ENCODE measurements at places on chromosomes 1 and 21.

GRCh38 chr1:86062453-86062852 lies 94.1 kb downstream of the COL24A1 start:
- H3K4me1 ChIP-seq, result peaks cover 2% of the 10 kb centered on the region
- H3K36me3 ChIP-seq, result no peaks in the 10 kb centered on the region
- H3K27me3 ChIP-seq, result no peaks in the 10 kb centered on the region

DNA sequence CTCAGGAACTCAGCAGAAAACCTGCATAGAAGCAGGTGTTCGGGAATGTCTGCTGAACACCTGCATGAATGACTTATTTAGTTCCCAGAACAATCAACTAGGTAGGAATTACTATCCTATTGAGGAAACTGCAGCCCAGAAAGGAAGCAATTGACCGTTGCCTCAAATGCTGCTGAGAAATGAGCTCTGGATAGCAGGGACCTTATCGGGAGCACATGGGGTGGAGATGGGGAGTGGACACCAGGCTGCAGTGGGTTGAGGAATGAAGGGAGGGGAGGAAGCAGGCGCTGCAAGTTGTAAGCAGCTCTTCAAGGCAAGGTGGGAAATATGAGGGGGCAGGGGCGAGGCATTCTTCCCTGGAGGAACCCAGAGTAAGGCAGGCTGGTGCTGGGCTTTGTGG lies 10.8 kb upstream of the CDCP2 start:
- no peaks in the 10 kb centered on the region for H3K4me1 ChIP-seq
- H3K36me3 ChIP-seq, result no peaks in the 10 kb centered on the region
- H3K27ac ChIP-seq, result no peak overlapping the region
- H3K27me3 ChIP-seq, result no peaks in the 10 kb centered on the region
- DNase-seq, result no peak
- H3K4me3 ChIP-seq, result no peak overlapping the region

DNA sequence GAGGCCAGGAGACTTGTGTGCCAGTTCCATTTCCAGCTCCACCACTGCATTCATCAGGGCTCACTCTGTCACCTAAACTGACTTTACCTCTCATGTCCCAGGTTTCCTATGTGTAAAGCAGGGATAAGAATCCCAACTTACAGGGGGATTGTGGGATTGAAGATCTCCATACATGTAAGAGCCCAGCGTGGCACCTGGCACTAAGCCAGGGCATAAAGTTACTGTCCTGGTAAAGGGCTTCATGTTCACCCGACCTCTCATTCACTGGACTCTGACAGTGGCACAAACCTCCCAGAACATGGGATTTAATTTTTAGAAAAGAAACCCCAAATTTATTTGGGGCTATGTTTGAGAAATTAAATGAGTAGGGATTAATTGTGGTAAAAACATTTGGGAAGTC lies 8.9 kb upstream of the IGFN1 start:
- no peak for DNase-seq
- no peaks in the 10 kb centered on the region for H3K36me3 ChIP-seq
- H3K27me3 ChIP-seq, result no peaks in the 10 kb centered on the region
- H3K4me1 ChIP-seq, result no peaks in the 10 kb centered on the region
- no peak overlapping the region for H3K27ac ChIP-seq

DNA sequence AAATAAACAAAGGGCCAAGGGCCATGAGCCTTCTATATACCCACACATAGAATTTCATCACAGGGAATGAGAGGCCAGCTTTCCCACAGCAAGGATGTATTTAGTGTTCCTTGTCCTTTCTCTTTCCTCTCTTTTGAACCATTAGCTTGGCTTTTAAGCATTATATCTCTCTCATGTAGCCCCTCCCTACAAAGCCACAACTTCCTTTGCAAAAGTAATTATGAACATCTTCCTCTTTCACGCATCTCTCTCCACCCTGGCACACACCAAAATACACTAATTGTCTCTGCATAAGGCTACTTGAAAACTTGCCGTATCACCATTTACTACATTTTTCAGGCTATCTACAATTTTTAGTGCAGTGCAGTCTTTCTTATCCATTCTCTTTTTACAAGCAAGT lies 1.9 kb upstream of the AK5 start:
- H3K4me3 ChIP-seq, result no peak overlapping the region
- no peaks in the 10 kb centered on the region for H3K36me3 ChIP-seq
- peak; percentile 15 for DNase-seq
- H3K27me3 ChIP-seq, result peaks cover 96% of the 10 kb centered on the region

DNA sequence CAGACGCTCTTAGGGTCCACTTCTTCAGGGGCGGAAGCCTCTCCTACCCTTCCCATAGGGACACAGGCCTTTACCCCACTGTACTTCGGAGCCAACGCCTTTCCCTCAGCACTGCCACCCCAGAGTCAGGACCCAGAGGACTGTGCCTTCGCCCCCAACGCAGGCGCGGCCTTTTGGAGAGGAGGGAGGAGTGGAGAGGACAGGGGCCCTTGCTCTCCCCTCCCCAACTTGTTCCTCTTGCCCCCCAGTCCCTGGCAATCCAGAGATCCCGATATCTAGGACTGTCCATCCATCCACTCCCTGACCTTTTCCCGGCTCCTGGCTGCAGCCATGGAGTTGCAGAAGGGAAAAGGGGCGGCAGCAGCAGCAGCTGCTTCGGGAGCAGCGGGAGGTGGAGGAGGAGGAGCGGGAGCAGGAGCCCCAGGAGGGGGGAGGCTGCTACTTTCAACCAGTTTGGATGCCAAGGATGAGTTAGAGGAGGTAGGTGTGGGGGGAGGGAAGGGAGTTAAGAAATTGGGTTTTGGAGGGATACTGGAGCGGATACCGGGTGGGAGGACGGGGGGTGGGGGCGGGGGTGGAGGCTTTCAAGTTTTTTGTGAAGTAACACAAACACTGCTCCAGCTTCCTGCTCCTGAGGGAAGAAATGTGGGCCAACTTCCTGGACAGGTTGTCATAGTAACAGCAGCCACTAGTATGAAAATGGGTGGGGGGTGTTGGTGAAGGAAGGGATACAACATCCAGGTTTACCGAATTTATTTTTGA lies 636 bp downstream of the INTS3 start:
- peak; percentile 9 for DNase-seq
- no peaks in the 10 kb centered on the region for H3K27me3 ChIP-seq
- H3K27ac ChIP-seq, result peak overlapping the region; percentile 94

- no peaks in the 10 kb centered on the region for H3K27me3 ChIP-seq
- H3K4me1 ChIP-seq, result no peaks in the 10 kb centered on the region
- no peak for DNase-seq
These were observed 52.6 kb downstream of the RPS6KC1 start for GRCh38 chr1:213103377-213104306.

DNA sequence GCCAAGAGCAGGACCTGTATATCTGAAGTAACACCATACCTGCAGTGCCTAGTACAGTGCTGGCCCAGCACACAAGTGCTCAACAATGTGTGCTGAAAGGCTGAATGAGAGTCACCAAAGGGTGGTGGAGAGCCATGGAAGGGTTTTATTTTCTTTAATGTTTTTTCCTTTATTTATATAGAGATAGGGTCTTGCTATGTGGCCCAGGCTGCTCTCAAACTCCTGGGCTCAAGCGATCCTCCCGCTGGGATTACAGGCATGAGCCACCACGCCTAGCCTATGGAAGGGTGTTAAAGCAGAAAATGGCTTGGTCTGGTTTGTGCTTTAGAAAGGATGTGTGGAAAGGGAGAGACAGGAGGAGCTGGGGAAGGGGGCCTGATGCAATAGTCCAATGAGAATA lies 13.3 kb upstream of the TTC39A start:
- H3K36me3 ChIP-seq, result no peaks in the 10 kb centered on the region
- H3K4me1 ChIP-seq, result no peaks in the 10 kb centered on the region
- no peak overlapping the region for H3K4me3 ChIP-seq
- H3K27me3 ChIP-seq, result peaks cover 42% of the 10 kb centered on the region

DNA sequence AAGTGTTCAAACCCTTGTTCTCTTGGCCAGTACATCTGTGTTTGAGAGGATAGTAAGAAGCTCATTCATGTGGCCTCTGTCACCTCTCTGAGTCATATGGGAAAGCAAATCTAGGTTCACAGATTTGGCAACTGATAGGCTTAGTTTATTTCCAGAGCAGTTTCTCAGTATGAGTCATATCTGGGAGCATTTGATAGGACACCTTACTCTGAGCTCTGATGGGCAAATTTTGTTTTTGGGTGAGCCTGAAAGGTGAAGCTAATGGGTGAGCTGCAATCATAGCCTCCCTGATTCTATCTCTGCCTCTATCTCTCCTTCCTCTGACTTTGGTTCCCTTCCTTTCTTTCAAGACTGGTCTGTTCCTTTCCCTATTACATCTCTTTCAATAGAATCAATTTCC lies 134.4 kb downstream of the S1PR1 start:
- H3K4me3 ChIP-seq, result no peak overlapping the region
- no peak for DNase-seq
- no peaks in the 10 kb centered on the region for H3K36me3 ChIP-seq
- H3K4me1 ChIP-seq, result no peaks in the 10 kb centered on the region
- no peaks in the 10 kb centered on the region for H3K27me3 ChIP-seq

GRCh38 chr1:151885479-151885878 lies 23.8 kb downstream of the THEM4 start:
- H3K27me3 ChIP-seq, result no peaks in the 10 kb centered on the region
- H3K4me1 ChIP-seq, result no peaks in the 10 kb centered on the region
- no peak for DNase-seq
- H3K36me3 ChIP-seq, result peaks cover 8% of the 10 kb centered on the region
- H3K4me3 ChIP-seq, result no peak overlapping the region

GRCh38 chr1:234541286-234541975 lies 62.5 kb upstream of the TARBP1 start:
- H3K36me3 ChIP-seq, result no peaks in the 10 kb centered on the region
- no peak overlapping the region for H3K27ac ChIP-seq
- H3K27me3 ChIP-seq, result no peaks in the 10 kb centered on the region
- H3K4me1 ChIP-seq, result peaks cover 6% of the 10 kb centered on the region

GRCh38 chr21:36738489-36739126 lies 39.7 kb downstream of the SIM2 start:
- DNase-seq, result no peak
- H3K27me3 ChIP-seq, result peaks cover 11% of the 10 kb centered on the region
- no peaks in the 10 kb centered on the region for H3K4me1 ChIP-seq
- no peaks in the 10 kb centered on the region for H3K36me3 ChIP-seq
- no peak overlapping the region for H3K4me3 ChIP-seq

- H3K36me3 ChIP-seq, result peaks cover 75% of the 10 kb centered on the region
- H3K4me1 ChIP-seq, result no peaks in the 10 kb centered on the region
- peak; percentile 13 for DNase-seq
- no peak overlapping the region for H3K4me3 ChIP-seq
- H3K27ac ChIP-seq, result no peak overlapping the region
- no peaks in the 10 kb centered on the region for H3K27me3 ChIP-seq
These were observed 9.8 kb downstream of the THAP3 start for GRCh38 chr1:6634371-6635052.

DNA sequence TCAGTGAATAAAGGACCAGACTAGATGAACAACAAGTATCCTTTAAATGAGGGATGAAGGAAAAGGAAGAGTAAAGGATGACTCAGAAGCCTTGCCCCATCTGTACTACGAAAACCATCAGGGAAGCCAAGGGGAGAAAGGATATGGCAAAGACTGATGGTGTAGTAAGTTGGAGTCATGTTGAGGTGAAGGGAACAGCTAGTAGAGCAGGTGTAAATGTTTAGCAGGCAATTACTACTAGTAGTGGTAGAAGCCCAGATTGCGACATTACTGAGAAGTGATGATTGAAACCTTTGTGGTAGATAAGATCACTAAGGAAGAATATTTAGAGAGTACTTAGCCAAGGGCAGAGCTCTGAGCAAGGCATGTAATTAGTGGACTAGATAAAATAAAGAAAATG lies 84.0 kb downstream of the PHTF1 start:
- no peak overlapping the region for H3K27ac ChIP-seq
- H3K27me3 ChIP-seq, result no peaks in the 10 kb centered on the region
- peak; percentile 8 for DNase-seq
- peaks cover 14% of the 10 kb centered on the region for H3K4me1 ChIP-seq
- H3K36me3 ChIP-seq, result no peaks in the 10 kb centered on the region

DNA sequence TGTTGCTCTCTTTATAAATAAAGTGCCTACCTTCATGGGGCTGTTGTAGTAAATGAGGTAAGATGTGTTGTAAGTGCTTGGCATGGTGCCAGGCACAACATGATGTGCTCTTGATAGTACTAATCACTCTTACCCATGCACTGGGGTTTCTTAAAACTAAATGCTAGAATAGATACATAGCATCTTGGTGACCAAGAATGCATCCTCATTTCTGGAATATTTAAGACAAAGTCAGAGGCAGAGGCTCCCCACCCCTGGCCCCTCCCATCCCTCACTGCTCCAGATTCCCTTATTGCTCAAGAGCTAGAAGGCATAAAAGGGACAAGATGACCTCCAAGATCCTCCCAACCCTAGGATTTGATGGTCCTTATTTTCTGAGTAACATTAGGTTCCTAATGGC lies 61.3 kb downstream of the GLUL start:
- no peak for DNase-seq
- H3K36me3 ChIP-seq, result no peaks in the 10 kb centered on the region
- H3K4me3 ChIP-seq, result no peak overlapping the region
- H3K4me1 ChIP-seq, result no peaks in the 10 kb centered on the region

DNA sequence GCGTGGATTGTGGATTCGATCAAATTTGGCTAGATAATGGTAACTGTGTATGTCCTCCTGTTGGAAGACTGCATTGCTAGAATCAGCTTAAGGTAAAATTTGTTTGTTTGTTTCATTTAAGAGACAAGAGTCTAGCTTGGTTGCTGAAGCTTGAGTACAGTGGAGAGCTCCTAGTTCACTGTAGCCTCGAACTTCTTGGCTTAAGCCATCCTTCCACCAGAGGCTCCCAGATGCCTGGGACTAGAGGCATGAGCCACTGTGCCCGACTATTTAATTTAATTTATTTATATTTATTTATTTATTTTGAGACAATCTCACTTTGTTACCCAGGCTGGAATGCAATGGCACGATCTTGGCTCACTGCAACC lies 1.5 kb downstream of the PHACTR4 start:
- no peak overlapping the region for H3K4me3 ChIP-seq
- H3K36me3 ChIP-seq, result no peaks in the 10 kb centered on the region
- no peak for DNase-seq
- H3K27ac ChIP-seq, result no peak overlapping the region
- peaks cover 17% of the 10 kb centered on the region for H3K4me1 ChIP-seq

GRCh38 chr1:230759369-230760065 lies 12.3 kb downstream of the CAPN9 start:
- DNase-seq, result no peak
- no peak overlapping the region for H3K4me3 ChIP-seq
- H3K27me3 ChIP-seq, result no peaks in the 10 kb centered on the region
- H3K4me1 ChIP-seq, result no peaks in the 10 kb centered on the region

DNA sequence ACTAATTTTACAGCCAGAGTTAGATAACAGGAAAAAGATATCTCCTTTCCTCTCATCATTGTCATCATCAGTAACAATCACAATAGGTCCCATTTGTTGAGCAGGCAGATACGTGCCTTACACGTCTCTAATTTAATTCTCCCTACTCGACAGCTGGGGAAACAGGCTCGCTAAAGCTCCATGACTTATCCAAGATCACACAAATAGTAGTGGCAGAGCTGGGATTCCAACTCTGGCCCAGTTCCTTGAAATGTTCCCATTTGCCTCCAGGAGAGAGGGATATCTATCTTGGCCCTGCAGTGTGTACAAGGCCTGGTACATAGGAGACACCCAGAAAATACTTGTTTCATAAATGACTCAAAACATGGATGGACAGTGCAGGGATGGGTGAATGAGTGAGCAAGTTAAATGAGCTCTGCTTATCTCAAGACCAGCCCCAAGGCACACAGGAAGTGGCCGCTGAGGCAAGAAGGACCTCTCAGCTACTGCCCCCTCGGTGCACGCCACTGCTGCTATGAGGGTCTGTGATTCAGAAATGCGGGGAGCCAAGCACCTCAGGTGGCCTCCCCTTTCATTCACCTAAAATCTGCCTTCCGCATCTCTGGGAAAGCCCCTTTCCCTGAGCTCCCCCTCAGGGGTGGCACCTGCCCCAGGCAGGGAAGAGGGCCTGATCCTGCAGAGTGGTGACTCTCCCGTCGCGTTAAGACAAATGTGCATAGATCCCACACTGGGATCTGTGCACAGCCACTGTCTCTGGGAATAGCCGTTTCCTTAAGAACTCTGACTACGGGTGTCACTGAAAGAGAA lies 3.6 kb downstream of the KCNN3 start:
- no peak for DNase-seq
- no peaks in the 10 kb centered on the region for H3K36me3 ChIP-seq
- no peak overlapping the region for H3K4me3 ChIP-seq
- peaks cover 11% of the 10 kb centered on the region for H3K4me1 ChIP-seq

All from CD14-positive monocyte (primary cell).